ENCODE measurements at places on chromosomes 3 and 15.

GRCh38 chr3:123089611-123090331, 22.9 kb downstream of the PDIA5 start:
- DNase-seq: no peak

DNA sequence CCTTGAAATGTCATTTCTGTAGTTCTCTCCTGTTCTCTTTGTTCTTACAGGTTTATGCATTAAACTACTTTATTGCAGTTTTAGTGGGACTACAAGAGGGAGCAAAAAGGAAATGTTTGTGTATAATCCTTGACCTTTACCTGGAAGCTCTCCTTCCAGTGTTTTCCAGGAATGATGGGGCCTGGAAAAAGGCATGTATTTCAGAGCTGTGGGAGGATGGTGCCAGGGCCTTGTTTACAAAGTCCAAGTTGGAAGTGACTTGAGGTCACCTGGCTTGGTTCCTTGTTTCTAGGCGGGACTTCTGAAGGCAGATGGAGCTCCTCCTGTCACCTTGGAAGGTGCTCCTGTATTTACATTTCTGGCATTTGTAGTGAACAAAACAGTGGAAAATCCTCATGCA, 15.1 kb downstream of the ACVR2B start:
- no peak for DNase-seq

GRCh38 chr3:141285570-141285969, 53.9 kb downstream of the PXYLP1 start:
- DNase-seq: no peak

DNA sequence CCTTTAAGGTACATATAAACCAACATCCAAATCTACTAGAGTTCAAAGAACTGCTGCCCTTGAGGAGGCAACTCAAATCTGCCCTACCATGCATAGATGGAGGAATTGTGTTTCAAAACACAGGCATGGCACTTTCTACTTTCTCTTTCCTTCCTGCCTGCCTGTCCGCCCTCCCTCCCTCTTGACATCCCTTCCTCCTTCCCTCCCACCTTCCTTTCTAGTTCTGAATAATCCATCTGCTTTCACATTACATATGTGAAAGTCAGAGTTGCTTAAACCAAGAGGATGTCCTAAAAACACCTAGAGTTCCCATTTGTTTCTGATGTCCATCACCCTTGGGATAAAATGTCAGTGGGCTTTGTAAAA, 537.6 kb downstream of the FOXP1 start:
- no peak for DNase-seq

- no peak for DNase-seq
Observed at GRCh38 chr15:50544368-50544767, 2.1 kb downstream of the USP50 start.

DNA sequence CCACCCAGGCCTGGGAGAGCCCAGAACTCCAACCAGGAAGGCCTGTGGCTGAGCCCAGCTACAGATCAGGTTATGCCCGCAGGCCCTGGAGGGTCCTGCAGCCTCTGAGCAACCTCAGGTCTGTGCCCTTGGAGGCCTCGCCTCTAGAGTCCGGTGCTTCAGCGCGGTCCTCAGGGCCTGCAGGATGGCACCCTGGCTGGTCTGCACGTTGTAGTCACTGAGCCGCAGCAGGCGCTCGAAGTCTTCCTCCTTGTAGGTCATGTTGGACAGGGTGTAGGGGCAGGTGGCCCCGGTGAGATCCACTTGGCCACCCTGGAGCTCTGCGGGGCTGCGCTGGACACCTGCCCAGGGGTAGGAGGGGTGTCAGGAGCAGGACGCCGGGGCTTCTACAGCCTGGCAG, 25.8 kb downstream of the PLA2G4D start:
- DNase-seq: no peak

GRCh38 chr3:196528639-196529233, 13.6 kb upstream of the SMCO1 start:
- peak; percentile 28 for DNase-seq

GRCh38 chr3:20194793-20195460, 8.9 kb upstream of the SGO1 start:
- DNase-seq: no peak

DNA sequence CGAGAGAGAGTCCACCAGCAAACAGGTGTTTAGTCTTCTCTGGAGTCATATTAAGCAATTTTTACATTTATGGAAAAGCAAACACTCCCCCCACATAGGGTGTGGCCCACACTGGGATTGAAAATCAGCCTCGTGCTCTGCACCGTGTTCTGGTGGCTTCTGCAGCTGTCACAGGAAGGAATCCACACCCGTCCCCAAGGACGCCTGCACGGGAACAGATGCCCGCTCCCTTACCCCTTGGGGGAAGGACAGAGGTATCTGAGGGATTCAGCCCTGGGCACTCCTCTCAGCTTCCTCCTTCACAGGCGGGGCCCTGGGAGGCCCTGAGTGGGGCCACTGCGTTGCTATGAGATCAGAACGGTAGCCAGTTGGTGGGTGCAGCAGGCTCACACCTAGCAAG, 27.8 kb downstream of the LIPC start:
- DNase-seq: no peak

DNA sequence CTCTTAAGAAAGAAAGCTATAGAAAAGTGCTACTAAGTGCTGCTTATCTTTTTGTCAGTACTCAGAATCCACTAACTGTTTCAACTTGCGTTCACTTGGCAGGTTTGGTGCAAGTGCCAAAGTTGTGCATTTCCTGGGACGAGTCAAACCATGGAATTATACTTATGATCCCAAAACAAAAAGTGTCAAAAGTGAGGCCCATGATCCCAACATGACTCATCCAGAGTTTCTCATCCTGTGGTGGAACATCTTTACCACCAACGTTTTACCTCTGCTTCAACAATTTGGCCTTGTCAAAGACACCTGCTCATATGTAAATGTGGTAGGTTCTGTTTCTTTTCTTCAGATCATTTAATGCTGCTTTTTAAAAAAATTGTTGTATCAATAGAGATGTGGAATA, 32.6 kb downstream of the GYG1 start:
- DNase-seq: no peak

DNA sequence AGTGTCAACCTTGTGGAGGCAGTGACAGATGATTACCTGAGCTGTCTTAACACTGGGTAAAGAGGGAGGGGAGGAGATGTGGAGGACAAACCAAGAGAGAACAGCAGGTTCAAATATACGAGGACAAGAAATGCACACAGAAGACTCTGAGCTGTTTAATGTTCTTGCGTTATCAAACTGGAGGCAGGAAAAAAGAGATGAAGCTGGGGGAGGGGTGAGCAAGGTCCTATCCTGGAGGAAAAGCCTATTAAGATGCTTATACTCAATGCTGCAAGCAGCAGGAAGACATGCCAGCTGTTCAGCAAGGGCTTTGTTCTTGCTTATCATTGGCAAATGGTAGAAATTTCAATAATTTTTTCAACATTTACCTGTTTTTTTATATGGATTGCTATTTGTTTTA, 345.7 kb upstream of the TRIM42 start:
- DNase-seq: no peak

- DNase-seq: no peak
Observed at GRCh38 chr3:186305286-186305685, 56.7 kb downstream of the DGKG start.

- no peak for DNase-seq
Observed at GRCh38 chr15:37941779-37942178, 7.3 kb downstream of the TMCO5A start.

DNA sequence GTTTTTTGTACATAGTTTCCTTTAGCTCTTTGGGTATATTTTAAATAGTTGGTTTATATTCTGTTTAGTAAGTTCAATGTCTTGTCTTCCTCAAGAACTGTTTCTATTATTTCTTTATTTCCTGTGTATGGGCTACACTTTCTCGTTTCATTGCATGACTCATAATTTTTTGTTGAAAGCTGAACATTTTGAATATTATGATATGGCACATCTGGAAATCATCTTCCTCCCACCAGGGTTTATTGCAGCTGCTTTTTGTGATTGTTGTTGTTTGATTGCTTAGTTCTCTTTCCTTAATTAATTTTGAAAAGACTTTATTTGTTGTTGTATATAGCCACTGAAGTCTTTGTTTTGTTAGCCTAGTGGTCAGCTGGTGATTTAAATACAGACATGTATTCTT, 43.8 kb downstream of the LSM3 start:
- no peak for DNase-seq

DNA sequence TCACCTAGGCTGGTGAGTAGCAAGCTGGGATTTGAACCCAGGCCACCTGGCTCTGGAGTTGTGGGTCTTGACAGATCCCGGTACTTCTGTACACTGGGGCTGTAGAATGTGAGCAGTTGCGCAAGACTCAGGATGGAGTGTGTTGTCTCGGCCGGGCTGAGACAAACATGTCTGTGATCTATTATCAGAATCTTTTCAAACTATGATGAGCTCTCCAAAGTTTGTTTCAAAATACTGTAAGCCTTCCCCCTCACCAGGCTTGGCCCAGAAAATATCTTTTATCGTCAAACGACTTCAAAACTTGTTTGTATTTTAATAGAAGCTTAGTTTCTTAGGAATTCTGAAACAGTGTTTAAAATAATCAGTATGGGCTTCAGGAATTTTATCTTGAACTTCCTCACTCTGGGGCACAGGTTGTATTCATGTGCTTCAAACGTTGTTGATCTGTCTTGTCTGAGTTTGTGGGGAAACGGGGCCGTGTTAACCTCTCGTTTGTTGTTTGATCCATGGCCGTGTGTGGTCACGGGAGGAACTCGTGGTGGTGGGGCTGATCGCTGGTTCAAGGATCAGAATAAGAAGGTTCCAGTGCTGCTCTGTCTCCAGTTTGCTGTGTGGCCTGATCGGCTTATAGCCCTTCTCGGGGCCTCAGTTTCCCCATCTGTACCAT, 40.3 kb upstream of the TFRC start:
- no peak for DNase-seq

DNA sequence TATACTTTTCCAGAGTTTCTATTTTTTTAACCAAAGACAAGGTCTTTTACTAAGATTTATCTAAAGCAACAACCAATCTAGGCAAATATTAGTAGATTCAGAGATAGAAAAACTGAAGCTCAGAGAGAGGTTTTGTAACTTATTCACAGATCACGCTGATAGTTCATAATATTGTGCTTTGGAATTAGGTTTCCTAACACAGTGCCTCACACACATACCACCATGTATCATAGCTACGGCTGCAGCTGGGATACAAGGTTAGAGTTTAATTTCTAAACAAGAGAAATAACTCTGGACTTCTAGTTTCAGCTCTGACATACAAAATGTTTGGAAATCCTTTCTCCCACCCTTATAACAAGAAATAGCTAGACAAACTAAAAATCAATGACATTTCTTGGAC, 565.7 kb downstream of the PYDC2 start:
- no peak for DNase-seq

DNA sequence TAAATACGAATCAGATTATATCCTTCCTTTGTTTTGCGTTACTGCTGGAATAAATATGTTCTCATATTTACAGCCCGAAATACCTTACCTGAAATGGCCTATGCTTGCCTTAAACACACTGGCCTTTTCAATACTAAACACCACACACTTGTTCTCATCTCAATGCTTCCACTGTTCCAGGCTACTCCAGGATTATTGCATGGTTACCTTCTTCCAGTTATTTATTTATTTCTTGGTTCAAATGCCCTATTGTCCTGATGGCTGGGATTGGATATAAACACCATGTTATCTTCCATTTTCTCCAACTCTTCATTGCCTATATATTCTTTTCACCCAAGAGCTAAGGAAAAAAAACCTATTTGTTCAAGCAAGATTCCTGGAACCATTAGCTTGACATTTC, 125.3 kb downstream of the SI start:
- DNase-seq: no peak

DNA sequence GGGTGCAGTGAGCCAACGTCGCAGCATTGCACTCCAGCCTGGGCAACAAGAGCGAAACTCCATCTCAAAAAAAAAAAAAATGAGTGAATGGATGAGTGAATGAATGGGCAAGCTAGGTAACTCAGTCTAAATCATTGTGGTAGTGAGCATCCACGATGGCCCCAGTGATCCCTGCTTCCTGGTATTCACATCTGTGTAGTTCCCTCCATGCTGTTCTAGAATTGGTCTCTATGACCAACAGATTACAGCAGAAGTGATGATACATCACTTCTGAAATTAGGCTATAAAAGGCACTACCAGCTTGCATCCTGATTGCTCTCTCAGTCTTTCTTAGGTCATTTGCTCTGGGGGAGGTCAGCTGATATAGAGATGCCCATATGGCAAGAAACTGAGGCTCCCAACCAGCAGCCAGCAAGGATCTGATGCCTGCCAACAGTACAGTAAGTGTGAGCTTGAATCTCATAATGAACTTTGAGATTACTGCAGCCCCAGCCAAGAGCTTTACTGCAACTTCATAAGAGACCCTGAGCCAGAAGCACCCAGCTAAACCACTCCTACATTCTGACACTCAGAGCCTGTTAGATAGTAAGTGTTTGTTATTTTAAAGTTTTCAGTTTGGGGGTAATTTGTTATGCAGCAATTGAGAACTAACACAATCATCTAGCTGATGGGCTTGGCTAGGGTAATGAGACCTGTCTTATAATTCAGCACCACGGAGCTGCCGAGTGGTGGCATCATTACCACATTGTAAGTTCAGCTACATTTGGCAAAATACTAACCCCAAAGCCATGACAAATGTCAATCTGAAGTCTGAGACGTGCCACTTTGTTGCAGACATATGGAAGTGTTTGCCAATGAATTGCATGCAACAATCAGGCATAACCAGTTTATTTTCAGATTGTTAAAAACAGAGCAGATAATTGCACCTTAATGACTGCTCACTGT, 53.0 kb downstream of the KLHL6 start:
- DNase-seq: peak; percentile 21

GRCh38 chr15:57138349-57138788, 219.9 kb downstream of the TCF12 start:
- no peak for DNase-seq

GRCh38 chr3:195043607-195044339, 227.2 kb downstream of the XXYLT1 start:
- DNase-seq: no peak

Data from NCI-H1694 (cell line).